HL-60 (cell line): ENCODE measurements at places on chromosomes 16 and 17.
A peak's percentile ranks its signal among the peaks of the same experiment; 100 is the strongest.

DNA sequence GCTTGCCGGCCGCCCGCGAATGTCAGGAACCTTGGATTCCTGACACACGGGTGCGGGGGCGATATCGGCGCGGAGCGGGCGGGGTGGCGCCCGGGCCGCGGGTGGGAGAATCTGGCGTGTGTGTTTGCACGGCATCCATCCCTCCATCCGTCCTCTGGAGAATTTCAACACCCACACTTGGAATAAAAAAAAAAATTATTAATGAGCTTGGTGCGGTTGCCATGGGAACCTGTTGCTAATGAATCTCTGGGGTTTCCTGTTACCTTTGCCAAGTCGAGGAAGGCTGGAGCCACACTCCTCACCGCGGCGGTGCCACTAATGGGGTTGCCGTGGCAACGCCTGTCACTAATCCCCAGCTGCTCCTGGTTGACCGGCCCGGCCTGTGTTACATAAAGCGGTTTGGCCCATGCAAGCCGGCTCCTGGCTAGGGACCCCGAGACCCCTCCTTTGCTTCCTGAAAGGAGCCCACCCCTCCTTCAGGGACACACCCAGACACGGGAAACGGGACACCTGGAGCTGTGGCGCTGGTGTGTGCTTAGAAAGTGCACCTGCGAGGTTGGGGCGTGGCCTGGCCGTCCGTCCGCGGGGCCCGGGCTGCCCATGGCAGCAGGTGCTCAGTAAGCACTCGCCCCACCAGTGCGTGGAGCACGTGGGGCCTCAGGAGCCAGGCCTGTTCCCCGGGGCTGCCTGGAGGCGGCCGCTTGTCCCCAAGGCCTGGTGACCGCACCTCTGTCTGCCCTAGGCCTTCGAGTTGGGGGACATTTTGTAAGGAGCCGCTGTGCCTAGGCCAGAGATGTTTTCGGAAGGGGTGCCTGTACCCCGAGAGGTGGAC is 14.6 kb downstream of the CACNA1H start:
- no peak for DNase-seq

DNA sequence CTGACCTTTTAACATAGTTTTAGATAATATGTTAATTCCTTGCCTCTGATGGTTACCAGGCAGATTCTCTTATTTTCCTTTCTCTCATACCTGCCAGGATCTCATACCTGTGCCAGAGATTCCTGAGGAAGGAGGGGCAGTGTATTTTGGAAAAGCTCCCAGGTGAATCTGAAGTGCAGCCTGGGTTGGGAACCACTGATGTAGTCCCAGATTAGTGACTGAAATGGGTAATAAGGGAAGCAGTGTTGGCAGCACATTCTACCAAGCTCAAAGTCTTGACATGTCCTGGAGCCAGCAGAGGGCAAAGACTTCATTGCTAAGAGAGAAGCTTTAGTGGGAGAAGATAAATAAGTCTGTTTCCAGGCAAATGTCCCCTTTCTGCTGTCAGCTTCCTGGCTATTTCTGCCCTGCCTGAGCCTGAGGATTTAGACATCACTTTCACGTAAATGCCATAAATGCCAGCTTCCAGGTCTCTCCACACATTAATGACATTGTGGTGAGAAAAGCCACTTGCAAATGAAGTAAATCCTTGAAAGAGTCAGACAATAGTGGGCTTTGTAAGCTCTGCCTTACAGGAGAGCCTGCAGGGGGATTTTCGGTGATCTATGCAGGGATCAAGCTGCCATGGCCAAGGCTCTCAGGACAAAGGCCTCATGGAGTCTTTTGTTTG is 40.9 kb upstream of the C16orf78 start:
- no peak for DNase-seq

DNA sequence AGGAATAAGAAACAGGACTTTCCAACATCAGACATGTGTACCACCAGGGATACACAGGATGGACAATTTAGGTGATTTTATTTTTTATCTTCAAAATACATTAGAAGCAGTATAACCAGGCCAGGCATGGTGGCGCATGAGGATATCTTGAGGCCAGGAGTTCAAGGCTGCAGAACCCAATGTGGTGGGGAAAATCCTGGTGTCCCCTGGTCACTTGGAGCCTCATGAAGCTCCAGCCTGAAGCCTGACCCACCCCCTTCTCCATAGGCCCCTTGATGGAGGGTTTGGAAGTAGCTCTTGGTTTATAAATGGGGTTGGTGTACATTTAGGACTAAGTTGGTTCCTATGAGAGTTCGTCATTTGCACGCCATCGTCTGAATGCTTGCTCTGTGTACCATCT is 88.6 kb downstream of the MYH11 start:
- no peak for DNase-seq

DNA sequence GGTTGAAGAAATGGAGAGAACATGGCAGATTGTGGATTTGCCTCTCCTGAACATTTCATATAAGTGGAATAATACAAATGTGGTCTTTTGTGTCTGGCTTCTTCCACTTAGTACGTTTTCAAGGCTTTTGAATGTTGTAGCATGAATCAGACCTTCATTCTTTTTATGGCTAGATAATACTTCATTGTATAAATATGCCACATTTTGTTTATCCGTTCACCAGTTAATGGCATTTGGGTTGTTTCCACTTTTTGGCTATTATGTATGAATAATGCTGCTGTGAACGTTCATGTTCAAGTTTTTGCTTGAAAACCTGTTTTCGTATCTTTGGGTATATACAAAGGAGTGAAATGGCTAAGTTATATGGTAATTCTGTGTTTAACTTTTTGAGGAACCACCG is 130.4 kb downstream of the TANC2 start:
- no peak for DNase-seq

DNA sequence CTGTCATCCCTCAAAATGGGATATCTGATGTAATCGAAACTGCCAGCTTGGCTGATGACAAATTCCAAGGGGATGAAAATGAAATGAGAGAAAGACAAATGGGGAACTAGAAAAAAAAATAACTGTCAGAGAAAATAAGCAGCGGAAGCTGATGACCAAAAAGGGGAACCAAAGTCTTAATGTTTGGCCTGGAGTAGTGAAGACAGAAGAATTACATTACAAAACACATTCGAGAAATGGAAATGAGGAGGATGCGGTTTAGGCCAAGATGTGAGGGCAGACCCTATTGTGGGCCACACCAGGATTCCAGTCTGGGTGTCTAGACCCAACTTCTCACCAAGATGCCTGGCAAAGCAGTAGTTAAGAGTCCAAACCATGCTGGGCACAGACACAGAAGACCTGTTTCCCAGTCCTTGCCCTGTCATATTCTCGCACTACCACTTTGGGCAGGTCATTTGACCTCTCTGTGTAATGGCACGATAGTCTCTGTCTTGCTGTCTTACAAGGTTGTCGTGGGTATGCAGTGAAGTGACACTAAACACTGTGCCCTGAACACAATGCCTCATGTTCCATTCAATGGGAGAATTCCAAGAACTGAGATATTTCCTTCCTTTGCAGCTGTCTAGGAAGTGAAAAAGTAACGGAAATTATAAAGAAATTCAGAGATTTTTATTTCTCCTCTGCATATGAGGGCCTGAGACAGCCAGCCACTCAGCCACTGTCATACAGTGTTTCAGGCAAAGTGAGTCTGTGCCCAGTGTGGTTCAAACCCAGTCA is 12.3 kb upstream of the CCL2 start:
- DNase-seq, result peak; percentile 89

- DNase-seq, result no peak
Observed at GRCh38 chr17:42361781-42362186, 26.5 kb downstream of the STAT3 start.

DNA sequence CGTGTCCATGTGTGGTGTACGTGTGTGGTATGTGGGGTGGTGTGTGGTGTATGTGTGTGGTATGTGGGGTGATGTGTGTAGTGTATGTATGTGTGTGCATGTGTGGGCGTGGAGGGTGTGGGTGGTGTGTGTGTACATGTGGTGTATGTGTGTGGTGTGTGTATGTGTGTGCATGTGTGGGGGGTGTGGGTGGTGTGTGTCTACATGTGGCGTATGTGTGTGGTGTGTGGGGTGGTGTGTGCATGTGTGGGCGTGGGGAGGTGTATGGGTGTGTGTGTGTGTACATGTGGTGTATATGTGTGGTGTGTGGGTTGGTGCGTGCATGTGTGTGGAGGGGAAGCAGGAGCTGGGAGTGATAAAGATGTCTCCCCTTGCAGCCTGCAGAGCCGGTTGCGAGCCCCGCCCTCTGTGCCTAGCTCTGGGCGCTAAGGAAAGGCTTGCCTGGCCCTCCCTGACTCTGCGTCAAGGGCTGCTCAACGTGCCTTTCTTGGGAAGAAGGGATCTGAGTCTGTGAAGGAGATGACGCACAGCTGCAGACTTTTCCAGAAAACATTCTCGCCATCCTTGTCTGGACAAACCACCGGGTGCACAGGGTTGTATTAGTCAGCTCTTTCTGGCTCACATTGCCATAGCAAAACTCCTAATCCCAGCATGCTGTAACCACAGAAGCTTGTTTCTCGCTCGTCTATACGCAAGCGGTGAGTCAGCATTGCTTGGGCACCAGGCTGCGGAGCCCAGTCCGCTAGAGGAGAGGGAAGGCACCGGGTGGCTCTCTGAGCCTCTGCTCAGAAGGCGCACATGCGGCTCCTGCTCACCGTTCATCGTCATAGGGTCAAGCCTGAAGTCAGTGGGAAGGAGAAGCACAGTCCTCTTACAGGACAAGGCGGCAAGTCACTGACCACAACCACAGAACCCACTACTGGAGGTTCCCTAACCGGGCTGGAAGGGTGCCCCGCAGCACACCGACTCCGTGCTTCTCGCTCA is 2.0 kb upstream of the CD300H start:
- peak; percentile 94 for DNase-seq

DNA sequence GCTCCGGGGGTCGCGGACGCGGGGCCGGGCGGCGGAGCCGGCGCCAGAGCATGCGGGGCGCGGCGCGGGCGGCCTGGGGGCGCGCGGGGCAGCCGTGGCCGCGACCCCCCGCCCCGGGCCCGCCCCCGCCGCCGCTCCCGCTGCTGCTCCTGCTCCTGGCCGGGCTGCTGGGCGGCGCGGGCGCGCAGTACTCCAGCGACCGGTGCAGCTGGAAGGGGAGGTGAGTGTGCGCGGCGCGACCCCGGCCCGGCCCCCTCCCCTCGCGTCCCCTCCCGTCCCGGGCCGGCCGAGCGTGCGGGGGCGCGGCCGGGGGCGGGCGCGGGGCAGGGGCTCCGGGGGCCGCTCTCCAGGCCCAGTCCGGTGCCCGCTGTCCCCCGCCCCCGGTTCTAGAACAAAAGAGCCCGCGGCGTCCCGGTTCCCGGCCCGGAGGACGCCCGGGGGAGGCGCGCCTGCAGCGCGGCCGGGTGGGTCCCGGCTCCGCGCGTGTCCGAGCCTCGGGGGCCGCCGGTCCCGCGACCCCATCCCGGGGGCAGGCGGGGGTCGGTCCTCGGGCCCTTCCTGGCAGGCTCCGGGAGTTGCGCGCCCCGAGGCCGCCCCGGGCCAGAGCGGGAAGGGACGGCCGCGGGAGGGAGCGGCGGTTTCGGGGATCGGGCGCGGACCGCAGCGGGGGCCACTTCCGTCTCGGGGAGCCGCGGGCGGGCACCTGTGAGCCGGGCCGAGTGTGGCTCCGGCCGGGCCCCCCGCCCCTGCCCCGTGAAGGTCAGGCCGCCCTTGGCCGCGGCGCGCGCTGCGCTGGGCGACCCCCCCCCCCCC is 563 bp downstream of the METRNL start:
- DNase-seq, result no peak

DNA sequence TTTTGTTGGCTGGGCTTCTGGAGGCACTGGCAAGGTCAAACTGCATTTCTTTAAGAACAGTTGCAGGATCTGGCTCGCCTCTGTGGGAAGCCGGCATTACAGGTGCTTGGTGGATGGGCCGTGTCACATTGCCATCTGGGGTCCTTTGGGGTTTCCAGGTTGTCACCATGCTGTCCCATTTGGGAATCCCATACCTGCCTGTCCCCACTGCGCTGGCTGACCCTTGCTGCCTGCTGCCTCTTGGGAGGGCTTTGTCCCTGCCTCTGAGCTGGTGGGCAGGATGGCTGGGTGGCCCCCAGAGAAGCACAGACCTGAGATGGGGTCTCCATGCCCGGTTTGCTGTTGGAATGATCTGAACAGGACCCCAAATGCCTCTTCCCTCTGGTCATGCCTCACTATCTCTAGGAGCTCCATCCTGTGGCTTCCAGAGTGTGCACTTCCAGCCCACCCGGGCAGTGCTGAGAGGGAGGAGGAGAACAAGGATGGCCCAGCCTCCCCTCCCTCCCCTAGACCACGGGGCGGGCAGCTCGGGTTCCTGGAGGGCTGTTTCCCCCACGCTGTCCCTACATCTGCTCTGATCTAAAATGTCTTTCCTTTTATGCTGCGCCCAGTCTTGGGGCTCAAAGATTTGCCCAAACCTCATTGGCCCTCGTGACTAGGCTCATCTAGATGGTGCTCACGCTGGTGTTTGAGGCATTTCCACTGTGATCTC is 28.0 kb downstream of the OR1D5 start:
- no peak for DNase-seq

GRCh38 chr16:30805370-30806169 is 18.6 kb upstream of the ZNF629 start:
- no peak for DNase-seq

DNA sequence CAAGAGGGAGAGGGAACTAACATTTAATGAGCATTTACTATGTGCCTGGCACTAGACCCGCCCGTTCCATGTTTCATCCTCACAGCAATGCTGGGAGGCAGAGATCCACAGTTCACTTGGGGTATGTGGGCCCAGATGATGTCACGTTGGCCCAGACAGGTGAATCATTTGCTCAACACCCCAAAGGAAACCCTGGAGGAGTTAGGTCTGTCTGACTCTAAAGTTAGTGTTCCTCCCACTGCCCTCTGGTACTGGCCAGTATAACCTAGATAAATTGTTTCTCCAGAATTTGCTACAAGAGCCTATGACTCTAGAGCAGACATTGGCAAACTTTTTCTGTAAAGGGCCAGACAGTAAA is 164.6 kb downstream of the VPS53 start:
- no peak for DNase-seq

GRCh38 chr16:52958951-52959350 is 93.7 kb downstream of the CHD9NB start:
- DNase-seq, result no peak

DNA sequence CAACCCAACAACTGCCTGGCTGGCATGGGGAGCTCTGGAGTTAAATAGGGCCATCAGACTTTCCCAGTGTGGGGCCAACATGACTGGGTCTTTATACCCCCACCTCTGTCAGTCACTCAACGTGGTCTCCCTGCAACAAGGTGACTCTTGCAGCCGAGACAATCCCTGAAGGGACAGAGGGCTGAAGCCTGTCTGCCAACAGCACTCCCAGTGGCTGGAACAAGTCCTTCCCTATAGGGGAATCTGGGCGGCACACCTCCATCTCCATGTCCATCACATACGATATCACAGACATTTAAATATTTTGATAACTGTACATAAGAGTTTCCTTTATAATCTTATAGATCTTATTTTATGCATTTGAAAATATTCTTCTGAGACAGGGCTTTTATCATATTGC is 4.8 kb upstream of the MAPT start:
- no peak for DNase-seq

DNA sequence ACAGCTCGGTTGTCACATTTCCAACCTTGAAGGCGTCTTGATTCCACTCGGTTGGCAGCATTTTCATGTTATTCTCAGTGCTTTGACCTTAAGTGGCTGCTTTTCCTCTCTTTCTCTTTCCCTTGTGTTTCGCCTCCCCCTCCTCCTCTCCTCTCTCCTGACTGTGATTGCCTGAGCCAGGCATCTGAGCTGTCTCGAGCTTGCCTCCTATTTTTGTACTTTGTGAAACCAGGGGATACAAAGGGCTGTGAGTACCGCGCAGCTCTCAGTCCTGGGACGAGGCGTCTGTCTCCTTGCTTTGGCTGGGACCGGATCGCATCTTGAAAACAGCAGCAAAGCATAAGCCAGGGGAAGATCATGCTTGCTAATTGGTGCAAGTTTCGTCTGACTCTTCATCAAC is 48.8 kb upstream of the SDK2 start:
- no peak for DNase-seq

- no peak for DNase-seq
Observed at GRCh38 chr16:4360538-4361021, 9.5 kb upstream of the PAM16 start.
